ENCODE measurements at places on chromosomes 13 and 19.

- DNase-seq, result no peak
These were observed 1000.2 kb upstream of the ATXN8OS start for GRCh38 chr13:69107436-69107835.

DNA sequence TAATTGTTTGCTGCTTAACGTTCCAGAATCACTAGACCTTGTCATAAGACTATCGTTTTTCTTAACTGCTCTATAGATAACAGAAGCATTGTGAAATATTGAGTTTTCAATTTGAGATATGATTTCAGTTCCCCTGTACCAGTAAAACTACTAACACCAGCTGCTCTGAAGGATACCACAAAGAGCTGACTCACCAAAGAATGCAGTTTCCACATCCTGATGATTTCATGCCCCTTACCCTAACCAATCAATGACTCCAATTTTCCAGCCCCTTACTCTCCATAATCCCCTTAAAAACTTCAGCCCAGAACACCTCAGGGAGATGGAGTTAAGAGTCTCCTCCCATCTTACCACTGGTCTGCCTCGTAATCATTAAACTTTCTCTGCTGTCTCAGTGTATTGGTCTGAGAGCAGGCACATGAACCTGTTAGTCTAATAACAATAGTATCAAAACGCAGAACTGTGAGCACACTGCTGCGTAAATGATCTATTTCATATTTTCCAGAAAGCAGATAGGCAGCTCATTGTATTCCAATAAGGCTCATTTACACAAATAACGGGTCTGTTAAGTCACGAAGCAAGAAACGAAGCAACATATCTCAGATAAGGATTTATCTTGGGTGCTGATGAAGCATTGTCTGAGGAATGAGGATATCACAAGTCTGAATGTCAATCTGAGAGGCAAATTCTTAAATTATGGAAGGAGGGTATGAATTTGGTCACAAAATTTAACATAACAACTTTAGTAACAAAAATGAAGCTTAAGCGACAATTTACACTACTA is 14.1 kb upstream of the CCNA1 start:
- no peak for DNase-seq

DNA sequence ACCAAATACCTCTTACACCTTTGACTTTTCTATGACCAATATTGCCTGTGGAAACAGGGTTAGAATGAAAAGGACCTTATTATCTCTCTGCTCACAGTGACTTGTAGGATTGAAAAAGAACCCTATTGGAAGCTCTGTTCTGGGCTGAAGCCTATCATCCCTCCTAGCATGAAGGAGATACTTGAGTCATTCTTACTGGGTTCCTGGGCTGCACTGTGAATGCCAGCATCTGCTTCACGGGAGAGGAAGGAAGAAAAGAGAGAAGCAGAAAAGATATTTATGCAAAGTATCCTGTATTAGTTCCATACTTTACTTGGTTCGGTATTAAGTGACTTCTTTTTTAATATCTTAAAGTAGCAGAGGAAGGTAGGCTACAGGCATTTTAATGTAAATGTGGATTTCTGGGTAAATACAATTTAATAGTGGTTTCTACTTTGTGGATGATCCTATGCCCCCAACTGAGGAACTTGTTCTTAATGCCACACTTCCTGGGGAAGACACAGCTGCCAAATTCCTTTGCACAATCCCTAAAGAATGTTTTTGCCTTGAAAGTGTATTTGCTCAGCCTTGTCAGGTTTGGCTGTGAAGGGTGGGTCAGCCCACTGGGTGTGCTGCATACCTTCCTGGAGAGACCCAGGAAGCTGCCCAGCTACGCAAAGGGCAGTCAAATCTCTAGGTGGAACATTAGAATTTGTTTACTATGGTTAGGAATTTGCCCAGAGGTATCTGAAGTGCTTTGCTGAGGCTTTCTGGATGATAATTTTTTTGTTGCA is 13.7 kb upstream of the SCEL start:
- no peak for DNase-seq

GRCh38 chr13:100149389-100149788 is 60.5 kb downstream of the PCCA start:
- no peak for DNase-seq

DNA sequence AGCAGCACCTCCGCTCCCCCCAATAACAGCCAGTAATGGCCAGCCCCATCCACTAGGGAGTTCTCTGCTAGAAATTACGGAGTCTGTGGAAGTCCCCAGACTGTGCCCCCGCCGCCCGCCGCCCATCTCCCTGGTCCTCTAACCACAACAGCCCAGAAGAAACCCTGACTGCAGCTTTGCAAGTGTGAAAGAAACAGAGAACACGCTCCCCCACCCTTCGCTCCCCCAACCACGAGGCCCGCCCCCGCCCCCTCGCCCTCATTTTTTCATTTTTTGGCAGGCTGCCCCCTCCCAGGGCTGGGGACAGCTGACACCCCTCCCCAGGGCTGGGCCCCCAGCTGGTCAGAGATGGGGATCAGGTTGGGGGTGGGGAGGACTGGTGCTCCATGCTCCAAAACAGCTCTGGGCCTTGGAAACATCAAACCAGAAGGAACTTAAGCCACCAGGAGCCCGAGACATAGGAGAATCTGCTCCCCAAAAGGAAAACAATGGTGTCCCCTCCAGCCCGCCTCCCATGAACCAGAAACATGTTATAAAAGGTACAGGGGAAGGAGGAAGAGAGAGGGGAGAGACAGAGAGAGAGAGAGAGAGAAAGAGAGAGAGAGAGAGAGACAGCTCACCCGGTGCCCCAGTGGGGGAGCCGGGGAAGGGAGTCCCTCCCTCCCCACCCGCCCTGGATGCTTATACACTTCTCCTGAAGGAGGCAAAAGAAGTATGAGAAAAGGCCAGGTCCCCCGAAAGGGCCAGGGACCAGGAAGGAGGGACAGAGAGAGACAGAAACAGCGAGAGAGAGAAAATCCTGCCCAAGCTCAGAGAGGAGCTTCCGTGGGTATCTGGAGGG is 29.8 kb upstream of the ASF1B start:
- DNase-seq, result no peak

DNA sequence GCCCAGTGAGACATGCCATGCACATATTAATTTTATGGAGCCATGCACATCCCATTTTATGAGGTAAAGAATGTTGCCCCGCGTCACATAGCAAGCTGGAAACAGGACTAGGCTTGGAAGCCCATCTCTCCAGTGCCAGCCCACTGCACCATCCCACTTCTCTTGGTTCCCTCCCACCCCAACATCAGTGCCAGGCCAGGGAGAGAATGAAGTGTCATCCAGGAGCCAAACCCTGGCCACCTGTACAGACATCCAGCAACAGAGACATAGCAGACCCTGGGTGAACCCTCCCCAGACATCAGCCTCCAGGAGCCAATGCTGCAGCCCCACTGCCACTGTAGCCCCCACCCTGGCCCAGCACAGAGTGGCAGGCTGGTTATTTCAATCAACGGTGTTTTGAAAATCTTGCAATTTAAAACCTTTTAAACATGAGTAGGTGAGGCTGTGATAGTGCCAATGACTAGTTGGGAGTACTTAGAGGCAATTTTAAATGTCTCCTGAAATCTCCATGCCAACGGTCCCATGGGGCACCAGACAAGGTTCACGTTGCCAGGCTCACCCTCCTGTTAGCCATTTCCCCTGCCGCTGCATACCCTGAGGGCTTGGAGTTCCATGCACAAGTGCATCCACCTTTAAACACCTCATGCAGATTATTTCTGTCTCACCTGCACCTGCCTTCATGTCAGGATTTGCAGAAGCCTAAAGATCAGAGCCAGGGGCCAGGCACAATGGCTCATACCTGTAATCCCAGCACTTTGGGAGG is 34.7 kb downstream of the VSTM2B start:
- DNase-seq, result no peak

DNA sequence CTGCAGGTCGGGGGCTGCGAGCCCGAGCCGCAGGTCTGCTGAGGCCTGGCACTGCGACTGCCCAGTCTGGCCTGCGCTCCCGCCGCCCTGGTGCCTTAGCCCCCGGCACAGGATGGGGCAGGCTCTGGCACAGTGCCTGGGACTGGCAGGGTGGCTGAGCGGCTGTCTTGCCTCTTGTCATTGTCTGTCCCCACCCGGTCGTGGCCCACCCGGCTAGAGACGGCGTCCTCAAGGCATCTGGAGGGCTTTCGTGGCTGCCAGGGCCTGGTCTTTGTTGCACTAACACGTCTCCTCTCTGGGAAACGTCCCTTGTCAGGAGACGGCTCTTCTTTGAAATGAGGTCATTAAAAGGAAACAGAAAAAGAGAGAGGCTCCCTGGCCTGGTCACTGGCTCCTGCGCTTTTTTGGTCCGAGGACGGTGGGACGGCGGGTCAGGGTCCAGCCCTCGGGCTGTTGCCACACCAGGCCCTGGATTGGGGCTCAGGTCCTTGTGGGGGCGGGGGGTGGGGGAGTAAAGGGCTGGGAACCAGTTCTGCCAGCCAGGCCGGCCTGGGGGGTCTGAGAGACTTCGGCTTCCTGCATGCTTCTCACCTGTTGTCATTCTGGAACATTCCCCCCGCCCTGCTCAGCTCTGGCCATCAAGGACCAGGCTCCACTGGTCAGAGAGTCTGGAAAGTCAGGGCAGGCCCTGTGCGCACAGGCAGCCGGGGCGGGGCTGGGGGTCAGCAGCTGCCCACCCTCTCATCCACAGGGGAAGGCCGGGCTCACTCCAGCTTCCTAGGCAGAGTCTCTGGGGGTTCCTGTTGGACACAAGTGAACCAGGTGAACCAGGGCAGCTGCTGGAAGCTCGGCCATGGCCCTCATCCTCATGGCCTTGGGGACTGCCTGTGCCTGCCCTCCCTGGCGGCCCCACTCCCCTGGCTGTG is 6.2 kb upstream of the ZNF554 start:
- no peak for DNase-seq

- DNase-seq, result no peak
These were observed 551 bp downstream of the FZR1 start for GRCh38 chr19:3506384-3507340.

GRCh38 chr13:36297366-36298338 is at the start of gene CCDC169:
Gene CCDC169, minus strand, starts transcription at chr13:36297814. Its CDS starts 95 bp downstream, at chr13:36297719.
- DNase-seq, result peak; percentile 32

- DNase-seq, result no peak
These were observed 51.9 kb downstream of the DNM2 start for GRCh38 chr19:10769533-10770491.

GRCh38 chr19:44662691-44663385 is 8.4 kb upstream of the CEACAM19 start:
- no peak for DNase-seq

GRCh38 chr19:19040417-19040816 is 7.0 kb downstream of the ARMC6 start:
- DNase-seq, result no peak

DNA sequence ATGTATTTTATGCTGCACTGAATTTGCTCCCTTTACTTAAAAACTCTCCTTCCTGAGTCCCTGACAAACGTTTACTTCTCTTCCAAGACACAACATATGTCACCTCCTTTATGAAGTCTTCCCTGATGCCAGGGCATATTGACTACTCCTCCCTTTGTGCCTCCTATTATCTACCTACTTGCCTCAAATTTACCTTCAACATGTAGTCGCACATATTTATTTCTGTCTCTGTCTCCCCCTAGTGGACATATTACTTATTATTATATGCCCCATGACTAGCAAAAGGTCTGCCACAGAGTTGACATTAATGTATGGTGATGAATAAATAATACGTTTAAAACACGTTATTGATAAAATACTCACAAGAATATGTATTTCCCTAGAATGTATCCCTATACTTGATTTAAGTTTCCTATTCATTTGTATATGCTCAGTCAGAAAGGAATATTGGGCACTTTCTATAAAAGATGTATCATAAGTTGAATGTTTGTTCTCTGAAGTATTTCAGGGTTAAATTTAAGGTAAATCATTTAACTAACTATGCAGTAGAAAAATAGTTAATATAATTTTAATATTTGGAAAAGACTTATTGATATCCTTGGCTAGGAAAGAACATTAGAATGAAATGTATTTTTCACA is 250.3 kb upstream of the ATXN8OS start:
- DNase-seq, result no peak

- DNase-seq, result no peak
These were observed 192.6 kb downstream of the MAB21L1 start for GRCh38 chr13:35283856-35284255.

Measured in activated T-helper 1 cell treated with Interleukin-2 at 50 U/mL for 16 hours (primary cell).